ENCODE measurements at places on chromosomes 2 and 18.
A peak's percentile ranks its signal among the peaks of the same experiment; 100 is the strongest.

GRCh38 chr2:173676647-173677046 lies 288.5 kb downstream of the SP3 start:
- DNase-seq: no peak

- no peak for DNase-seq
These were observed 200.0 kb downstream of the PIK3C3 start for GRCh38 chr18:42155024-42155423.

DNA sequence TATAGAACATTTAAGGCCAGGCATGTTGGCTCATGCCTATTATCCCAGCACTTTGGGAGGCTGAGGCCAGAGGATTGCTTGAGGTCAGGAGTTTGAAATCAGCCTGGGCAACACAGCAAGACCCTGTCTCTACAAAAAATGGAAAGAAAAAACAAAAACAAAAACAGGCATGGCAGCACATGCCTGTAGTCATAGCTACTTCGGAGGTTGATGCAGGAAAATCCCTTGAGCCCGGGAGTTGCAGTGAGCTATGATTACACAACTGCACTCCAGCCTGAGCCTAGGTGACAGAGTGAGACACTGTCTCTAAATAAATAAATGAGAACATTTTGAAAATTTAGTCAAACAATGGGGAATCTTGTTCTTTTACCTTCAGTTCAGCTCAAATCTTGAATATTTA lies 12.1 kb upstream of the YES1 start:
- no peak for DNase-seq

DNA sequence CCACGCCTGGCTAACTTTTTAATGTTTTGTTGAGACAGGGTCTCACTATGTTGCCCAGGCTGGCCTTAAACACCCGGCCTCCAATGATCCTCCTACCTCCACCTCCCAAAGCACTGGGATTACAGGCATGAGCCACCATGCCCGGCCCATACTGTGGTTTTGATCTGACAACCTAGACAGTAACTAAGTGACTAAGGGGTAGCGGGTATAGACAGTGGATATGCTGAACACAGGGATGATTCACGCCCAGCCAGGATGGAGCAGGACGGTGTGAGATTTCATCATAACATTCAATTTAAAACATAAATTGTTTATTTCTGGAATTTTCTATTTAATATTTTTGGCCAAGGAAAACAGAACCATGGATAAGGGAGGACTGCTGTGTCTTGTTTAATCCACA lies 36.0 kb upstream of the YPEL5 start:
- no peak for DNase-seq

- no peak for DNase-seq
These were observed 222.7 kb downstream of the CDH2 start for GRCh38 chr18:27954226-27954625.

DNA sequence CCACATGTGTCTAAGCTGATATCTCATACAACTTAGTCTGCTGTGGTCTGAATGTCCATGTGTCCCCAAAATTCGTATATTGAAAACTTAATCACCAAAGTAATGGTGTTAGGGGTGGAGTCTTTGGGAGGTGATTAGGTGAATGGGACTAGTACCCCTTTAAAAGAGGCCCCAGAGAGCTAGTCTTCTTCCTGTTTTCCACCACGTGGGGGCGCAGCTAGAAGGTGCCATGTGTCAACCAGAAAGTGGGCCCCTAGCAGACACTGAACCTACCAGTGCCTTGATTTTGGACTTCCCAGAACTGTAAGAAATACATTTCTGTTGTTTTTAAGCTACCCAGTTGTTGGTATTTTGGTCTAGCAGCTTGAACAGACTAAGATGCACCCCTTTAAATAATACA lies 86.6 kb downstream of the ASB1 start:
- DNase-seq: peak; percentile 48

GRCh38 chr2:69119104-69119894 lies 106.3 kb downstream of the ANTXR1 start:
- DNase-seq: no peak

DNA sequence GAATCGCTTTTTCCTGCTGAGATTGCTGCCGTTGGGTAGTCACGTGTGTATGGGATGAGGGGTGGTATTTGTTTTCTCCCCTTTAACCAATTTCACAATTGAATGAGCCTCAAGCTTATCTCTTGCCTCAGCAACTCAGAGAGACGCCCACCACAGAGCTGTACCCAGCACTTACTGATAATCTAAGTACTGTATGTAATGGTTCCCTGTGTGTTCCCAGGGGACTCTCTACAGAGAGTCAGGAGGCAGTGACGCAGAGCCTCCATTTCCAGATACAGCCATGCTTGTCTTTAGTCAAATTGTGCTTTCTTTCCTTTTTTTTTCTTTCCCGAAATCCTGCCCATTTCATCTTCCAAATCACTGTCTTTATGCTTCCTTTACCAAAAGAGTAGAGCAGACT lies 1102.1 kb upstream of the KLHL29 start:
- DNase-seq: no peak

- DNase-seq: no peak
These were observed 76.1 kb downstream of the SMIM21 start for GRCh38 chr18:75351409-75351808.

- DNase-seq: no peak
These were observed 977.3 kb upstream of the ACVR2A start for GRCh38 chr2:146867477-146867986.

- no peak for DNase-seq
These were observed 5.0 kb upstream of the SLC4A3 start for GRCh38 chr2:219622472-219622871.

- no peak for DNase-seq
These were observed 69.3 kb upstream of the ATL2 start for GRCh38 chr2:38446418-38446817.

DNA sequence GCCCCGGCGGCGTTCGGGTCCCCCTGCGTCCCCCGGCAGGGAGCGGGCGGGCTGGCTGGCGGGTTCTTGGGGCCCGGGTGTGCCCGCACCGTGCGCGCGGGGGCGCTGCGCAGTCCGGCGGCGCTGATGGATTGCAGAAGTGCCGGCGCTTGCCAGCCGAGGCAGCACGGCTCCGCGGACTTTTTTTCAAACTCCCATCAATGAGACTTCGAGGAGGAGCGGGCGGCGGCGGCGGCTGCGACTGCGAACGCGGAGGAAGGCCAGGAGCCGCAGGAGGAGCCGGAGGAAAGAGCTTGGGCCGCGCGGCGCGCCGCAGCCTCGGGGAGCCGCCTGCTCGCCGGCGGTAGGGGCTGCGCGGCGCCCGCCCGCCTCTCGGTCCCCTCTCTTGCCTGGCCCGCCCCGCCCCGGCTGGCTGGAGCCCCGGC lies at the start of gene GLI2:
TSS of gene GLI2 (plus strand) at position 123 of the 425 bp plus-strand sequence. CDS start 61,453 bp downstream, outside the sequence.
- DNase-seq: peak; percentile 68

GRCh38 chr2:61141151-61141550 lies 20.8 kb upstream of the C2orf74 start:
- no peak for DNase-seq

DNA sequence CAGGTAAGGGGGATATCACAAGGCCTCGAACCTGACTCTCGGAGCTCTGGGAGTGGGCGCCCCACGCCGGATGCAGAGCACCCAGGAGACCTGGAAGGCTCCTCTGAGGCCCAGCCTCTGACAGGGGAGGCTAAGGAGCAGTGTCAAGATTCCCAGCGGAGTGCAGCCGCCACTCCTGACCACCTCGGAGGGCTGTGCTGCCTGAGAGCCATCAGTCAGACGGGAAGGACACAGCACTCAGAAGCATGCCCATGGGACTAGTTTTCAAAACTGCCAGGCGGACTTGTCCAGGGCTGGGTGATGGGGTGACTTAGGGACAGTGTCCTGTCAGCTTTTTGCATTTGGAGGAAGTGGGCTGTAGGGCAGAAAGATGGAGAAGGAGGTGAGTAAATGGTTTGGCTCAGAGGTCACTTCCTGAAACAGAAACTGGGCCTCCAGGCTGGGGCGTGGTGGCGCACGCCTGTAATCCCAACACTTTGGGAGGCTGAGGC lies 34.6 kb upstream of the B3GNT7 start:
- no peak for DNase-seq

- DNase-seq: no peak
These were observed 114.9 kb downstream of the NCK2 start for GRCh38 chr2:105859694-105859951.

DNA sequence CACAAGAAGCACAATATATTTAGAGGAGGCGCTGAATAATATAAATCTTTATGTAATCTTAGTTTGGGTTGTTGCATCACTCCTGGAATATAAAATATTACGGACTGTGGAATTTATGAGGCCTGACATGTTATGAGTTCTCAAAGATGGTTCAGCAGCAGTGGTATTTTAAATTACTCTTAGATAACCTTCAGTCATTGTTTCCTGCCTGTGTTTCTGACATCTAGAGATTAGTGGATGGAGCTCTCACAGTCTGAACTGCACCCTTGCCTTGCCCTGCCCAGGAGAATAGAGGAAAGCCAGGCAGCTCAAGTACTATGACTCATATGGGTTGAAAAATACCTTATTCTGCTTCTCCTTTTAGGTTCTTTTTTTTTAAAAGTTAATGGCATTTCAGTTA lies 70.0 kb downstream of the ACSL3 start:
- DNase-seq: no peak

- DNase-seq: no peak
These were observed 1176.9 kb upstream of the LRRTM1 start for GRCh38 chr2:81481242-81481993.

GRCh38 chr2:214079032-214079431 lies 331.8 kb upstream of the VWC2L start:
- DNase-seq: no peak

DNA sequence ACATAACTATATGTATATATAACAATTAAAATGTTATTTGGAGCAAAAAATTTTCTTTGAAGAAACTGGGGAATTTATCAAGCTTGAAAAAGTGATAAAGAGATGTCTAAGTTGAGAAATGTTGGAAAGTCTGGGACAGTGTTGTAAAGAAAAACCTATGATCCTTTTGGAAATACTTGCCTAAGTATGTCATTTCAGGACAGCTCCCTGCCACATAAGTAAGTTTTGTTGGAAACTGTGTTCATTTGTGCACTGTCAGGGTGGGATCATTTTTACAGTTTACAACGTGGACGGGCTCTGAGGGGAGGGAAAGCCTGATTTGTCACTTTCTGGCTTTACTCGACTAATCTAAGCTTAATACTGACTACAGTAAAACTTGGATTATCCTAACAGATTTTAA lies 10.4 kb upstream of the COL3A1 start:
- DNase-seq: no peak

GRCh38 chr2:68362069-68362468 lies 3.0 kb upstream of the PLEK start:
- DNase-seq: no peak

- no peak for DNase-seq
These were observed 15.2 kb downstream of the ABCB11 start for GRCh38 chr2:169015943-169016342.

GRCh38 chr2:33673937-33674336 lies 74.8 kb upstream of the FAM98A start:
- no peak for DNase-seq

DNA sequence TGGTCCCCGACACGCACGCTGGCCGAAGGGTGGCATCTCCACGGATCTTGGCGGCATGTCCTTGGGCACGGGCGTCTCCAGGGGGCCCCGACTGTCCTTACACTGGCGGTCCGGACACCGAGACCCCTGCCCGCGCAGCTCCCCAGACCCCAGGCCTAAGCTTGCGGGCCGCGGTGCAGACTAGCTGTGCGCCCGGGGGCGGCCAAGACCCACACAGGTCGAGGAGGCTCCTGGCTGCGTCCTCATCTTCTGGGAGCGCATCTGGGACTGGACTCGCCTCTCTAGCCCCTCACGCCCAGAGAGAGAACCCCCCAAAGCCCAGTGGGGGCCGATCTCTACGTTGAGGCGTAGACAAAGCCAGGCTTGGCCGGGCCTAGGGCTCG lies 475 bp upstream of the TWIST2 start:
- no peak for DNase-seq

DNA sequence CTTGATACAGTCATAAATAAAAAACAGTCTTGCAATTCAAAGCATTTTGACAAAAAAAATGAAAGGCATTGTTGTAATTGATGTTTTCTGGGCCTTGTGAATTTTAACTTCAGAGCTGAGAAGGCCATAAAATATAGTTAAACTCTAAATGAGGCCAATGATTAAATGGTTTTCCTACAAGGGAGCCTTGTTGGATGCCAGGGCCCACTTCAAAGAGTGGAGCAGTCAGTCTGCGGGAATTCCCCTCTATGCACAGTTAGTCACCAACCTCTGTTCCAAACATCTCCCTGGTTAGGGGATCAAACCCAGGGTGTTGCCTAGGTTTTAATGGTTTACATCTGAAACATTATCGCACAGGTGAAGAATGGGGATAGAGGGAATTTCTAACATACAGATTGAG lies 143.4 kb downstream of the NCKAP5 start:
- no peak for DNase-seq

GRCh38 chr2:112776113-112776512 lies 8.2 kb downstream of the IL1A start:
- DNase-seq: no peak

GRCh38 chr2:165522719-165523118 lies 53.2 kb downstream of the CSRNP3 start:
- DNase-seq: no peak

- DNase-seq: no peak
These were observed 201.7 kb upstream of the HS6ST1 start for GRCh38 chr2:128520340-128520739.

- peak; percentile 22 for DNase-seq
These were observed 48.4 kb upstream of the PIK3C3 start for GRCh38 chr18:41906528-41907146.

GRCh38 chr2:120876526-120877280 lies 141.0 kb downstream of the GLI2 start:
- DNase-seq: no peak

GRCh38 chr2:10575609-10576280 lies 114.0 kb downstream of the NOL10 start:
- DNase-seq: peak; percentile 55

DNA sequence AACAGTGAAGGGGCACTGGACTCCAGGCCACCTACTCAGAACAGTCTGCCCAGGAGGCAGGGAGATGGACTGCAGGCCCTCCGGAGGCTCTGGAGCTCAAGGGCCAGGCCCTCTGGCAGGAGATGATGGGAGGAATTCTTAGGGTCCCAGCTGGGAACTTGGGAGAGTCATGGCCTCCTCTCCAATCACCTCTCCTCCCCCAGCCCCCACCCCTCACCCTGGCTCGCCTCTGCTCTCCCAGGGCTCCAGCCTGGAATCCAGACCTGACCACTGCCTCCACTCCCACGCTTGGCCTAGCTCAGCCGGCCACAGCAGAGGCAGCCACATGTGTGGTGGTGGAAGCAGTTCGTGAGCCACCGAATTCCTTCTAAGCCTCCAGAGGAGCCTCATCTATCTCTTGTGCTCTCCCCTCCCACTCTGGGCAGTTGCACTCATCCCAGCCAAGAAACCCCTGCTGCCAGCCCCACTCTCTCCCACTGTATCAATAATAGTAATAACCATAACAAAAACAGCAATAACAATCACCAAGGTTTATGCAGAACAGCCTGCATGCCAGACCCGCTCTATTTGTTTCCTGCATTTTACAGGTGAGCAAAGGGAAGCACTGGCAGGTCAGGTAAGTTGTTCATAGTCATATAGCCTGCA lies 67.4 kb downstream of the TNS1 start:
- DNase-seq: no peak

GRCh38 chr18:71583252-71583651 lies 960.9 kb downstream of the CBLN2 start:
- DNase-seq: no peak
